A673 (cell line): ENCODE measurements at places on chromosomes 1 and 21. TPM values are rescaled to one million over a fixed set of nuclear protein-coding genes. Genes with fewer than 3 reads are reported as not detected.

The TCHH gene
- total RNA-seq = 0.24 and 0.28 TPM in 2 replicates

DNA sequence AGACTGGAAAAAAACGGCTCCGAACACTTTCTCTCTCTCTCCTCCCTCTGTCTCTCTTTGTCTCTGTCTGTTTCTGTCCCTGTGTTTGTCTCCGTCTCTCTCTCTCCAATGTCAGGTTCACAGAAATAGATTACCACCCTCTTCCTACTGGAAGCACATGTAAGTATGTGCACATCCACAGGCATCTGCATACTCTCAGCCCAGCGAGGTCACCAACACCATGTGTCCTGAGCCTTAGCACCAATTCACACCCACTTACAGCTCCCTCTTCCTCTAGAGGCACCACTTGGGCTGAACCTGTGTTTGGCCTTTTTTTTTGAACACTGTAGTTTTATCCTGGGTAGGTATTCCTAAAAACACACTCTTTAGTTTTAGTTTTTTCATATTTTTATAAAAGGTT, 130.5 kb downstream of the ETS2 start:
- no peak for DNase-seq
- H3K4me3 ChIP-seq = no peak overlapping the region
- no peaks in the 10 kb centered on the region for H3K4me1 ChIP-seq
- H3K36me3 ChIP-seq = no peaks in the 10 kb centered on the region

The ARMH1 gene
- 0.26 and 0.87 TPM in 2 replicates for total RNA-seq

GRCh38 chr1:204067935-204068334, 5.0 kb upstream of the SOX13 start:
- H3K27ac ChIP-seq = no peak overlapping the region
- H3K4me1 ChIP-seq = peaks cover 8% of the 10 kb centered on the region
- DNase-seq = no peak

The ADGRL2 gene
- total RNA-seq = 1.5 and 2.8 TPM in 2 replicates

DNA sequence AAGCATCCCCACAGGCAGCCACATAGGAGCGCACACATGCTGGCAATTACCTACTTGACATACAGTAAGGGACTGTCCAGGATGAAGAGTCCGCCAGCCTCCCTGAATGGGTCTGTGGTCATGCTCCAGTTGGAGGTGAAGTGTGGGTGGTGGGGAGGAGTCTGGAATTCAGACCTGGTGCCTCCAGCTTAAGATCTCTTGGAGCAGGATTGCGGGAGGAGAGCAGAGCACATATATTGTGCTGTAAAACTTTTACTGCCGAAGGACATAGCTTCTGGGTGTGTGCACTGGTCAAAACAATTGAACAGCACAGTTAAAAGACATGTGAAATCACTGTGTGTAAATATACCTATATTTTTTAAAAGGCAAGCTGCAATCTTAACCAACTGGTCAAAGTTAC, 17.9 kb downstream of the STK40 start:
- peaks cover 15% of the 10 kb centered on the region for H3K36me3 ChIP-seq
- no peak overlapping the region for H3K4me3 ChIP-seq
- no peaks in the 10 kb centered on the region for H3K27me3 ChIP-seq
- H3K4me1 ChIP-seq = peaks cover 38% of the 10 kb centered on the region
- peak overlapping the region; percentile 15 for H3K27ac ChIP-seq

The PLA2G2F gene
- not detected in 2 replicates for total RNA-seq

The SLC1A7 gene
- total RNA-seq = not detected in 2 replicates

The RXRG gene
- not detected in 2 replicates for total RNA-seq
